Stimulated activated CD4-positive, alpha-beta T cell treated with anti-CD3 and anti-CD28 coated beads, Interleukin-1b, Interleukin-23, amount 100 ng/mL, for 1 hour (primary cell): ENCODE measurements at places on chromosomes 3 and 15.

- no peak for DNase-seq
These were observed 40.3 kb downstream of the MINAR1 start for GRCh38 chr15:79472446-79472845.

- DNase-seq, result no peak
These were observed 16.8 kb upstream of the PLA2G4E start for GRCh38 chr15:42037656-42038055.

- no peak for DNase-seq
These were observed 82.4 kb upstream of the HERC1 start for GRCh38 chr15:63915873-63916771.

DNA sequence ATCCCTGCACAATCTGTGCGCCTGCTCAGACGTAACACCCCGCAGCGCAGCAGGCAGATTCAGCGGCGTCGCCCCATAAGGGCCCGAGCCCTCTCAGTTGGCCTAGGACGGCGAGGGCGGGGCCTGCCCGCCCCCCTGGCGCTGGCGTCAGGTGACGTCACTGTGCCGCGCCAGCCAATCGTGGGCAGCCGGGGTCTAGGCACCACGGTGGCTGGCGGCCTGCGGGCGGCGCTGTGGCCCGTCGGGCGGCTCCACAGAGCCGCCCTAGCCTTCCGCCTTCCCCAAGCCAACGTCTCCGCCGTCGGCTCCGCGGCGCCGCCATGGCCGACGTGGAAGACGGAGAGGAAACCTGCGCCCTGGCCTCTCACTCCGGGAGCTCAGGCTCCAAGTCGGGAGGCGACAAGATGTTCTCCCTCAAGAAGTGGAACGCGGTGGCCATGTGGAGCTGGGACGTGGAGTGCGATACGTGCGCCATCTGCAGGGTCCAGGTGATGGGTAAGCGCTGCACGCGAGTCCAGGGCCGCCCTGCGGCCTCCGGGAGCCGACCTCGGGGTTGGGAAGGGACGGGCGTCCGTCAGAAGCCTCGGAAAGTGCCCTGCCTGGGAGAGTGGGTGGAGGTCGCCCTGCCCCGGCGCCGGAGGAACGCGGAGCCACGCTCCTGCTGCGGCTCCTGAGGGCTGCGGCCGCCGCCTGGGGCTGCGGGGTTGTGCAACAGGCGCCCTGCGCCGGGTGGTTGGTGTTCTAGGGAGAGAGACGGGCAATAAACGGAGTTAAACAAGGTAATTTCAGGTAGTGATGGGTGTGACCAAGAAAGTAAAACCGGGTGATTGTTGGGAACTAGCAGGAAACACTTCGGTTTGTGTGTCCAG, at the start of gene RNF7:
TSS of gene RNF7 (plus strand) at position 277 of the 869 bp plus-strand sequence. CDS start at position 321, 44 bp downstream.
- DNase-seq, result peak; percentile 94

- no peak for DNase-seq
These were observed 1.6 kb downstream of the SKOR1 start for GRCh38 chr15:67826717-67827561.

DNA sequence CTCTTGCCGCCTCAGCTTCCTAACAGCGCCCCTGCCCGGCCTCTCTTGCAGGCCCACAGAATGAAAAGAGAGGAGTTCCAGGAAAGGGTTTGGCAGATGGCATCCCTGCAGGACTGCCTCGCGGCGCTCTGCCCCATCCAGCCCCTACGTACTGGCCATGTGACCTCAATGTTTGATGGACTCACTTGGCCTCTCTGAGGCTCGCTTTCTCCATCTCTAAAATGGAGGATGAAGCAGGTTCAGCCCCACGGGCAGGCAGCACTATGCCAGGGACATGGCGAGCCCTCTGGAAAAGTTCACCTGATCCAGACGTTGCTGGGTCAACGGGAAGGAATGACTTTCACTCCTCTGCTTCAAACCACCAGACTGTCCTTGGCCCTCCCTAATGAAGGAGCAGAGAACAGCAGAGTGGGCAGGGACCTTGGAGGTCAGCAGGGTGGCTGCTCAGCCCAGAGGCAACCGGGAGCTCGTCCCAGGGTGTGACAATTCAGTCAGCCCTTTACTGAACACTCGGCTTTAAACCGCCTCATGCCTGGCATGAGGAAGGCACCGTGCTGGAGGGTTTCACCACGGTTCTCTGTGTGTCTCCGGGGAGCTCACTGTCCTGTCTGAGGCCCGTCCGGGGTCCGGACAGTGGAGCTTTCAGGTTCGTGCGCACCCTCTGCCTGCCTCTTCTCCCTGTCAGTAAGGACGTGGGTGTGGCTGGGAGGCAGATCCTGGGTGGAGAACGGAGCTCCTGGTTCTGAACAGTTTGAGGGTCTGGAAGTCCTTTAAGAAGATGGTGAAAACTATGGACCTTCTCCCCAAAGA, 101.3 kb downstream of the LINGO1 start:
- DNase-seq, result no peak

DNA sequence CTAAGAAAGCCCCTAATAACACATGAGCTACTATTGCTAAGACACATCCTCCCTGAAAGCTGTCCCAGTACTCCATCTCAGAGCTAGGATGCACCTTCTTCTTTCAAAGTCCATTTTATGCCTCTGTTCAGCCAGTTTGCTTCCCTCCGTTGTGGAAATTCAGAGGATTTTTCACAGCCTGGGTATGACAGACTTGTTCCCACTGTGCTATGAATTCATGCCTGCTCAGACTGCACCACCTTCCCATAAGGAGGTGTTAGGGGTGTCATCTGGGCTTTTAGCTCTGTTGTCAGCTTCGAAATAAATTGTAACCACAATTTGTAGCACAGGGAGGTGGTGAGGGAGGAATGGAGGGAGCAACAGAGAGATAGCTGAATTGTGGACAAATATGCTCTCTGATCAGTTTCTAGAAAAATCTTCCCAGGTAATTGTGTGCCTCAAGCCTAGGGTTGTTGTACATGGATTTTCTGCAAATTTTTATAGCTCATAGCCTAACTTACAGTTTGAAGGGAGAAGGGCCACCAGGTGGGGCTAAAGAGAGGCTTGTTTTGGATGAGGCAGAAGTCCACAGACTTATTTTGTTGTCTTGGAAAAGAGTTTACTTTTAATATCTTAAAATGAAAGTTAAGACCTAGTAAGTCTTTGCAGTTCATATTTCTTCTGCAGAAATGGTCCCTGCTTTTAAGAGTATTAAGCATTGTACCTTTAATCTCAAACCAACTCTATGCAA, 462.0 kb downstream of the PDCD6IP start:
- DNase-seq, result no peak

- peak; percentile 34 for DNase-seq
These were observed 2.1 kb downstream of the ABHD10 start for GRCh38 chr3:111980716-111981456.

- no peak for DNase-seq
These were observed 580.3 kb downstream of the MECOM start for GRCh38 chr3:169083163-169083562.

DNA sequence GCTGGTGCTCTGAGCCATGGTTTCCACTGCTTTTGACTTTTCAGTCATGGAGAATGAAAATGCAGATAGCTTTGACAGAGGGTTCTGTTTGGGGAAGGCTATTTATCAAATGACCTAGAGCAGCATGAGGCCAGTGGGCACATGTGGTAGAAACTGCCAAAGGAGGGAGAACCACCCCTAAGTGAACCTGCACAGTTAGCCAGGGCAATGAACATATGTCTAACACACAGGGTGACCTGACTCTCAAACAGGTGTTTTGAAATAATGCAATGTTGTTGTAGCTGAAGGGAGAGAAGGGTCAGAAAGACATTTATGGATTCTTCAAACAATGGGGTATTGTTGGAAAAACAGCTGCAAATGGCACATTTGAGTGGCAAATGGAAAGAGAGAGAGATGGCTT, 174.4 kb upstream of the FAM3D start:
- no peak for DNase-seq

DNA sequence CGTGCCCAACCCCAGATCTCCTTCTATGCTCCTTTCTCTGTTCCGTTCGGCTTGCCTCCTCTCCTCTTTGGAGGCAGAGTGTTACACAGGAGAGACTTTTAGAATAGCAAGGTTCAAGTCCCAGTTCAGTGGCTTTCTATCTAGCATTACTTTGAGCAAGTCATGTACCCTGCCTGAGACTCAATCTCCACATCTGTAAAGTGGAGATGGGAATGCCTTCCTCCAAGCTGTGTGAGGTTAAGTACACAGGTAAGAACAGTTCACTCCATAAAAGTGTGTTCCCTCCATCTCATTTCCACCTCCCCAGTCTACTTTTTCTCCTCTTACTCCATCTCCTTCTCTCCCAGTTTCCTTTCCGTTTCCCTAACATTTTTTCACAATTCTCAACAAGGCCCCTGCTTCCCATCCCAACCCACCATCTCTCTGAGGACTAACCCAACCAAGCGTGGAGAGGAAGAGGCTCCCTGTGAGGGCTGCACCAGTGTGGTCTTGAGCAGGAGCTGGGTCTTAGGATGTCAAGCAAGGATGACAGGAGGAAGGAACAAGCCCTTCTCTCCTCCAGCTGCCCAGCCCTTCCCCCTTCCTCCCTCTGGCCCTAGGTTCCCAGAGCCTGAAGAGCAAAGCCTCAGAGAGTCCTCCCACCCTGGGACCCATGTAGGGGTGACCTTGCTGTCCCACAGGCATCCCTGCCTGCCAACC, 6.4 kb downstream of the ATP8B4 start:
- DNase-seq, result no peak

GRCh38 chr3:172411478-172411947, 36.7 kb downstream of the GHSR start:
- DNase-seq, result no peak

- no peak for DNase-seq
These were observed 557 bp downstream of the ELL3 start for GRCh38 chr15:43776101-43776717.

DNA sequence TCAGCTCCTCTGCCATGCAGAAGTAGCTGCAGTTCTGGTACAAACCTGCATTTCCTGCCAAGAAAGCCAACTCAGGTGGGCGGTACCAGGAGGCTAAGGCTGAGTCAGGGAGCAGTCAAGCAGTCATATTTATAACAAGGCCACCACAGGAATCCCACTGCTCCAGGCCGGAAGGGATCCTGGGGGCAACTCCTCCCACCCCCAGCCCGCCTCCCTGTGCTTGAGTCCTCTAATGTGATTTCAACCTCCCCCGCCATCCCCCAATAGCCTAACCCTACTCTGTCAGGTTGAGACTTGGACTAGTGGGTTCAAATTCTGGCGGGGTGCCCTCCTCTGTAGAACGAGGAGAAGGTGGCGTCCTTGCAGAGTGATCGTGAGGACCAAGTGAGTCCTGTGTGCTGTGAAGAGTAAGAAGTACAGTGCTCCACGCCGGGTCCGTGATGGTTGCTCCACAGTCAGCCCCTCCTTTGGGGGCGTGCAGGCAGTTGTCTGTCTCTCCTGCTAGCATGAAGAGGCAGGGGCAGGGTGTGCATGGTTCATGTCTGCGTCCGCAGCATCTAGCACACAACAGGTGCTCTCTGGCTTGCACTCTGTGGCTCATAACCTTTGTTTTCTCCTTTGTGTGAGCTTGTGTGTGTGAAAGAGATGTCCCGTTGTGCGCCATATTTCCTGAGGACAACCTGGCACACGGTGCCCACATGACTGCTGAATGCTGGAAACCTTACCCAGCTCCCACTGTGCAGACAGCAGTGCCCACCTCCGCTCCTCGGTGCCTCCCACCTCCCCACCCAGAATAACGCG, 78.3 kb downstream of the SMAD6 start:
- DNase-seq, result no peak

DNA sequence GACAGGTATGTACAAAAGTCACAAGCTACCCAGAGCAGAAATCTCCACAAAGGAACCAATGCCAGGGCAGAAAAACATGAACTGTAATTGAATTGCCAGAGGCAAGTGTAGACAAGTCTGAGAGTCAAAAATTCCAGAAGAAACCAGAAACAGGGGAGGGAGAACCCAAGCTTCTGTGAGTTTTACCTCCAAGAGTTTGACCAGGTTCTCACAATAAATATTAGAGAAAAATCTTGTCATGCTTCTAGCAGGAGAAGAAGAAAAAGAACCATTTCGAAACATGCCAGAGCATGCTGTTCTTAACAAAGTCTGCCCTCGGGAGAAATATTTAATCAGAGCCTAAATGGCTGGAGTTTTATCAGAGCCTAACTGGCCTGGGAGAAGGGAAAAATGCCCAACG, 32.5 kb upstream of the AP3B2 start:
- no peak for DNase-seq

- no peak for DNase-seq
These were observed 137.5 kb upstream of the BFSP2 start for GRCh38 chr3:133262333-133262732.

DNA sequence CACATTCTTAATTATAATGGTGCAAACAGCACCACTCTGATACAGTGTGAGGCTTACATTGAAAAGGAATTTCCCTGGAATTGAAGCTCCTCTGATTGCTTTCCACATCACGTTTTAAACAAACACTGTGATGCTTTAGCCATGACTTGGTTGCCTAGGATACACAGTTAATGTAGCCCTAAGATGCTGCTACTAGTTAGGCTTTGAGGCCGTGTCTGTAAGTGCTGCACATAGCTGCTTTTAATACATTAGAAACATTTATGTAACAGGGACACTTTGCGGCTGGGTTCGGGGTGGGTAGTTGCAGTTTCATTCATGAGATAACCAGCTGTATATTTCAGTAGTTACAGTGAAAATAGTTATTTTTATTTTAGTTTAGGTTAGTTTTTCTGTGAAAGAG, 334.7 kb downstream of the NLGN1 start:
- no peak for DNase-seq

- DNase-seq, result no peak
These were observed 140.4 kb upstream of the TP63 start for GRCh38 chr3:189490749-189491148.

DNA sequence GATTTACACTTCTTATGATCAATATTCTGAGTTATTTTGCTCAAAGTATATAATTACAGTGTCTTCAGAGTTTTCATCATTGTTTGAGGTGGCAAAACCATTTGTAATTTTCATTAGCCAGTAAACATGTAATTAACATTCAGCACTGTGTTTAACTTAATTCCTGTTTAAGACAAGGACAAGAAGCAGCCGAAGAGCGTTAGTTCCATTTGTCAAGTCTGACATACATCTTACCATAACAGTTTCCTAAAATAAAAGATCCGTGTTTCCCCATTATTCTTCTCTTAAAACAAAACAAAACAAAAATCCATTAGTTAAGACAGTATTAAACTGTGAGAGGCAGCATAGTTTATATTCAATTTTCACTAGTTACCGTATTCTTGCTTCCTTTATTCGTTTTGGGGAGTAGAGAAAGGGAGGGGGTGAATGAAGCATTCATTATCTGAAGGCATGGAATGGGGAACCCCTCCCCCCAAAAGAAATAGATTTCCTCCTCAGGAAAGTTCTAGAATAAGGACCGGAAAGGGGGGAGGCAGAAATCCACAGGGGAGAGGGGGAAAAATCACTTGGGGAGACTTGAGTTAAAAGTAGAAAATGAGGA, 5.5 kb upstream of the NR2F2 start:
- DNase-seq, result no peak

GRCh38 chr3:58801541-58801940, 135.0 kb upstream of the FAM3D start:
- no peak for DNase-seq

DNA sequence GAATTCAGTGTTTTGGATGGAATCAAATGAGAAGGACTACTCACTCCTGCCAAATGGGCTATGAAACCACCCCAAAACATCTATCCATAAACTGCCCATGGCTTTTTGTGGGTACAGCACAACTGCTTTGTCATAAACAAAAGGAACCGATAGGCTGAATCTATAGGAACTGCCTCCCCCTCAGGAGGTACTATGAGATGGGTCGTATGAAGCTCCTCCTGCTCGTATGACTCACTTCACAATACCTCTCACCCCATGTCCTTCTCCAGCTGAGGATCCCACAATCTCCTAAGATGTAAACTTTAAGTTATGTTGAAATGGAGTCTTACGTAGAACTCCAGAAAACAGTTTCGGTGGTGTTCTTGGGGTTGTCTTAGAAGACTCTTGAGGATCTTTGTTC, 129.9 kb upstream of the SAMMSON start:
- no peak for DNase-seq

GRCh38 chr3:182375916-182376315, 417.4 kb upstream of the ATP11B start:
- no peak for DNase-seq
